ENCODE measurements at places on chromosomes 2 and 18.

DNA sequence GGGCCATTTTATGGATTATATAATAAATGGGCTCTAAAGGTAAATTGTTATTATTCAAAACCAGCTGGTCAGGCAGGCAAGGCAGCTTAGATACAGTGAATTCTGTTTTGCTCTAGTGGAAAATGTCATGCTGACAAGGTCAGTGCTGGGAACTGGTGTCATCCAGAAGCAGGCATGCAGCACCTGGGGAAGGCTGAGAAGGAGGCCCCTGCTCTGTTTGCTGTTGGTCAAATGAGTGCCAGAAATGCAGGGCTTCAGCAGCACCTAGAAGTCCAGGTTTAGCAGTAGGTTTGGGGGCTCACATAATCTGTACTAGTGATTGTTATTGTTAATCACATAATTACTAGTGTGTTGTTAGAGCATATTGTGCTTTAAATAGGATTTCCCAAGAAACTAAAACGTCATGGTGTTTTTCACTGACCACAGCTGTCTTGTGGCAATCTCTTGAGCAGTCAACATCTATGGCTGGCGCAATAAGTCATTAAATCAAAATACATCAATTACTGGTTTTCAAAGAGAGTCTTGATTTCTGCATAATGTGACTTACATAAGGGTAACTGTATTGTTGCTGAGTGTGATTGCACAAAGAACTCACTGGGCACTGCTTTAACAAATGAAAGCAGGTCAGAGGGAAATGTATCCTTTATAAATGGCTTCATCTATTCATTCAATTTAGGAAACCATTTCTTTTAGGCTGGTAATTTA is 99.1 kb downstream of the MYO3B start:
- no peak for DNase-seq

DNA sequence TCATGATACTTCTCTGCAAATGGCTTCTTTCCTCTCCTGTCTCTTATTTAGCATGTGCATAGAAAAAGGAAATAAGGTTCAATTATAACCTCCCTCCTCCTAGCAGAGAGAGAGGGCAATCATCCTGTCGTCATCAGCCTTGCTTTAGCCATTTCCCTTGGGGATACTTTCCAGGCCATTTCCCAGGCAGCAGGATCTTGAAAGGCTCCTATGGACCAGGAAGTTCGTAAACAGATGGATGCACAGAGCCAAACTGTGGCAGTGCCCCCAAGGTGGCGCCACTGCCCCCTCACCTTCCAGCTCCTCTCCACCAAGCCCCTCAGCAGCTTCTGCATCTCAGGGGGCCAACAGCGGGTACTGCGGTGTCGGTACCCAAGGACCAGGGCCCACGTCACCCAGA is 157.4 kb downstream of the DTNA start:
- no peak for DNase-seq

DNA sequence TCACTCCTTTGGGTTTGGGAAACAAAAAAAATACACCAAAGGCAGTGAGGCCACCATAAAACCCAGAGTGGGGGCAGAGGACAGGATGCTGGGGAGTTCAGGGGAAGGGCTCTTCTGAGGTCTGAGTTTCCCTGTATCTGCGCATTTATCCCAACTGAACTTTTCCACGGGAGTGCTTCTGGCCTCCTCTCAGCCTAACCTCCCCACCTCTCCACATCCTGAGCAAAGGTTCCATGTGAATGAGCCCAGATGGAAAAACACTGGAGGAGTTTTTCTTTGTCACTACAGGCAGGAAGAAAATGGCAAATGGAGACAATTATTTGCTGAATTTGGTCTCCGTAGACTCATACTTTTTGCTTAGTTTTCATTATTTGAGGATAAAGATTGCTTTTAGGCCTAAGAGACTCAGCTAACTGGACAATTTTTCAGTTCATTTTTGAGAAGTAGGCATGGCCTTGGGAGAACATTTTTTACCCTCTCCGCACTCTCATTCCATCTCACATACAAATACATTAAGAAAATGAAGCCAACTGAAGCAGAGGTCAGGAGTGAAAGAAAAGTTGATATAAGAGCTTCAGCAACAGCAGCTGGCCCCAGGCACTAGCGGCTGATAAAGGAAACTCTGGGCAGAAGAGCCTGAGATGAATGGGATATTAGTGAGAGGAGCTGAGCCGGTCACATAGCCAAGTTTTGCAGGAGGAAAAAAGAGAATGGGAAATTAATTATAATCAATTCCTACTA is 82.6 kb upstream of the CYP1B1 start:
- no peak for DNase-seq

DNA sequence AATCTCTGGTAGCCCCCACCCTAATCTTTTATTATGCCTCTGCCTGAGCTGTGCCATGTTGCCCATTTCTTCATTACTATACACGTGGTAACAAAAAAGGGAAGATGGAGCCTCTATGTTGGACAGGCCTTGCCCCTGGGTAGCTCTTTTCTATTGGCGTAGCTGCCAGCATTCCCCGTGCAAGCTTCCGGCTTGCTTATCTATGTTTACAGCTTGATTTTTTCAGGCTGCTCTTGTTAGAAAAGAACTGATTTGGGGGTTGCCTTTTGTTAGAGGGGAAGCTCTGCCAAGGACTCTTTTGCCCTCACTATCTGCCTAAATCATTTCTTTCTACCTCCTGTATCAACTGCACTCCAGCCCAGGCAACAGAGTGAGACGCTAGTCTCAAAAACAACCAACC is 45.5 kb upstream of the ZSWIM2 start:
- no peak for DNase-seq

DNA sequence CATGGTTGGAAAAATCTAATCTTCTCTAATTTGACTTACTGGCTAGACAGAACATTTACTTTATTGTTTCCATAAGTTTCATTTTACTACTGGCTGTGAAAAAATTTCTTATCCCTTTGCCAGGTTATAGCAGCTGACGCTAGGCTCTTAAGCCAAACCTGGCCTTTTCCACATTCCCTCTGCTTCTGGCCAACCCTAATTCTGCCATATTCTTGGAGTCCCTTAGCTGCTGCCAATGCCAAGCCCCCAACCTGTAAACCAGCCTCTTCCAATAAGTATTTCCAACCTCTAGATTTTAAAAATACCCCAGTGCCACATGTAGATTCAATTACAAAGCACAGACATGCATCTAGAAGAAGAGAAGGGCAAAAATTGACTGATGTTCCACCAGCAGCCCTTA is 452.3 kb upstream of the MEX3C start:
- DNase-seq: no peak
